ENCODE measurements at places on chromosomes 3 and 15.
A peak's percentile ranks its signal among the peaks of the same experiment; 100 is the strongest.

GRCh38 chr3:14223595-14223994 lies 45.0 kb downstream of the LSM3 start:
- DNase-seq, result no peak

- no peak for DNase-seq
Measured at GRCh38 chr15:85367741-85368140, 12.7 kb upstream of the AKAP13 start.

GRCh38 chr3:115099134-115099985 lies 47.7 kb downstream of the ZBTB20 start:
- no peak for DNase-seq

DNA sequence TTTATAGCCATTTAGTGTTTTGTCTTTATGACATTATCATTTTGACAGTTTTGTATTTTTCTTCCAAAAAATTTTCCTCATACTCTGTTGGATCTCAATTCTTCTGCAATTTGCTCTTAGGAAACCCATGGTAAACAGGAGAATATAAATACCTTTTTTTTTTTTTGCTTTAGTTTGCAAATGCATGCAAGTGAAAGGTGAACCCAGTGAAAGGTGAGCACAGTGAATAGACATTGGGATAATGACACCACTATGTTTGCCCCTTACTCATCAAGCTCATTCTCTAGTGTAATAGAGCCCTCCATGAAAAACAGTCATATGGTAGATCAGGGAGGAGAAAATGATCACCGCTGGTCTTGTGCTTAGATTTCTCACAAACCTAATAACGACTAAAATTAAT lies 59.0 kb upstream of the TRPC1 start:
- no peak for DNase-seq

GRCh38 chr3:120425572-120426250 lies 25.1 kb downstream of the FSTL1 start:
- peak; percentile 96 for DNase-seq

DNA sequence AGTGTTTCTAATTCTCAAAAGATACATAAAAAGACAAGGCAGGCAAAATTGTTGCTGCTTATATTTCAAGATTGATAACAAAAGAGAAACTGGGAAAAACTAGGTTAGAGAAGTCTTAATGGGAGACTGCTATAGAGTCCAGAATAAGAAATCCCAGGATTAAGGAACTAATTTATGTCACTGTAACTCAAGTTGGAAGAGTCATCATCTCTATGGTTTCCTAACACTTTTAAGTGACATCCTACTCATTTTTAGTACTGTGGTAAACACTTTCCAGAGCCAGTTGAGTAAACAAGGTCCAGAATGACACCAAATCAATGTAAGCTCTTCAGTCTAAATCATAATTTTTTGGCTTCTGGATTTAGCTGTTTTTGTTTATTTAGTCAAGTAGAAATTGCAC lies 8.0 kb downstream of the CLDN16 start:
- DNase-seq, result no peak

DNA sequence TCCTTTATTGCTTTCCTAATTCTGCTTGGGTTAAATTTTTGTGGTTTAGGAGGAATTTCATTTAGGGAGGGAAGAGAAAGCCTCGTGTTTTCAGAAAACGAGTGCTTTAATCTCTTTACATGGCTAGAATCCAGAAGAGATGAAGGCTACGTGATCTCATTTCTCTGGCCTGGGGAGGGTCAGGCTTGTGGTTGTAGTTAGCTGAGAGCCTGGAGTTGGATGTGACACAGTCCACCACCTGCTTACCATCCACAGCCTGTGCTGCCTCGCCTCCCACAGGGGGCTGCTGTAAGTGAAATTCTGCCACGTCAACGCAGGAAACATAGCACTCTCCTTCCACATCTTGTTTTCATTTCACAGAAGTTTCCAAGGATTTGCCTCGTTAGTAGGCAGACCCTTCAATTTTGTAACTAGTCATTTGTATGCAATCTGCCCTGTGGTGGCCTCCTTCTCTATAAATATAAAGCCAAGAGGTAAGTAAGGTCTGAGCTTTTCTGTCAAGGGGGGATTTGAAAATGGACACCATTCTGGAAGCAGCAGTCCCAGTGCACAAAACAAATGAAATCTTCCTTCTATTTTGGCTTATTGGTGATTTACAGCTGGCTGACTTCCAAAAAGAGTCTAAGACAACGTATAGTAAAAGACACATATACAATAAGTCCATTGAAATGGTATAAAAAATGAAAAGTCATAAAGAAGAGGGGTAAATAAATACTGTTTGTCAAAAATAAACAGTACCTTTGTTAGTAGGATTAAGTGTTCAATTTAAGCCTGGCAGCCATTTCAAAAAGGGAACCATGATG lies 3.4 kb downstream of the GXYLT2 start:
- peak; percentile 99 for DNase-seq

DNA sequence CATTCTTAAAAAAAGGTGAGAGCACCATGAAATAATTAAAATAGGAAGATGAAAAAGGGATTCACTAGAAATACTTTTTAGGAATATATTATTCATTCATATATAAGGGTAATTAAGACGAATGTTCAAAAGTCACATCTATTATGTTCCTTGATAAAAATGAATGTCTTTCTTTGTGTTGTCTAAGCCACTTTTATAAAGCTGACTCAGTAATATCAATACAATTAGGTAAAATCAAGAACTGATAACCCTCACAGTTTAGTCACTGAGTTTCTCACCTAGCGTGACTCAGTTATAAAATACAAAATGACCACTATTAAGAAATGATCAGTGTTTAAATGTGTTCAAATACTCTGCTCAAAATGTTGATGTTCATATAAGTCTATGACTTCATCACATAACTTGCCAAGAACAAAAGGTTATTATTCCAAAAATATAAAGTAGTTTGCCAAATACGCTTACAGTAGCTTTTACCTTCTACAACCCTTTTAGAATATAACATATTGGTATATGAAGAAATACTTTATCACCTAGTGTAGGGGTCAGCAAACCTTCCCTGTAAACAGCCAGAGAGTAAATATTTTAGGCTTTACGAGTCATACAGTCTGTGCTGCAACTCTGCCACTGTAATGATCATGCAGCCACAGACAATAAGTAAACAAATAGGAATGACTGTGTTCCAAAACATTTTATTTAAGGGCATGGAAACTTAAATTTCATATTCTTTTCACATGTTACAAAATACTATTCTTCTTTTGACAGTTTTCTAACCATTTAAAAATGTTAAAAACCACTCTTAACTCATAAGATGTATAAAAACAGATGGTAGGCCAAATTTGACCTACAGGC lies 369.8 kb downstream of the TBC1D5 start:
- DNase-seq, result peak; percentile 28

- DNase-seq, result no peak
Measured at GRCh38 chr15:65912235-65912634, 42.9 kb downstream of the RAB11A start.

DNA sequence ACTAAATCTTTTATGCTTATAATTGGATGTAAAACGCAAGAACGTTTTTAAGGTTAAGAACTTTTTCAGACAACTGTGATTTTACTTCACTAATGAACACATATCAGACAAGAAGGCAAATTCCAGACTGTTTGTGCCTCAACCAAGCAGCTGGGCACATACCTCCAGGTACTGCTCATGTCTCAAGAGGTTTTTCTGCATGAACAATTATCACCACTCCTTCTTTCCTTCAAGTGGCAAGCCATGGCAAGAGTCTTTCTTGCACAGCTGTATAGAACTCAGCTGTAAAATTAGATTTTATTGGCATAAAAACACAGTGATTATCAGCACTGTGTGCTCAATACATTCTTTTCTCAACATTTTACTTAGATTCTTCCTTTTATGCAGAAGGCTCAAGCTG lies 64.3 kb downstream of the FNDC3B start:
- DNase-seq, result peak; percentile 64

GRCh38 chr3:193620057-193620456 lies 27.0 kb downstream of the OPA1 start:
- no peak for DNase-seq

DNA sequence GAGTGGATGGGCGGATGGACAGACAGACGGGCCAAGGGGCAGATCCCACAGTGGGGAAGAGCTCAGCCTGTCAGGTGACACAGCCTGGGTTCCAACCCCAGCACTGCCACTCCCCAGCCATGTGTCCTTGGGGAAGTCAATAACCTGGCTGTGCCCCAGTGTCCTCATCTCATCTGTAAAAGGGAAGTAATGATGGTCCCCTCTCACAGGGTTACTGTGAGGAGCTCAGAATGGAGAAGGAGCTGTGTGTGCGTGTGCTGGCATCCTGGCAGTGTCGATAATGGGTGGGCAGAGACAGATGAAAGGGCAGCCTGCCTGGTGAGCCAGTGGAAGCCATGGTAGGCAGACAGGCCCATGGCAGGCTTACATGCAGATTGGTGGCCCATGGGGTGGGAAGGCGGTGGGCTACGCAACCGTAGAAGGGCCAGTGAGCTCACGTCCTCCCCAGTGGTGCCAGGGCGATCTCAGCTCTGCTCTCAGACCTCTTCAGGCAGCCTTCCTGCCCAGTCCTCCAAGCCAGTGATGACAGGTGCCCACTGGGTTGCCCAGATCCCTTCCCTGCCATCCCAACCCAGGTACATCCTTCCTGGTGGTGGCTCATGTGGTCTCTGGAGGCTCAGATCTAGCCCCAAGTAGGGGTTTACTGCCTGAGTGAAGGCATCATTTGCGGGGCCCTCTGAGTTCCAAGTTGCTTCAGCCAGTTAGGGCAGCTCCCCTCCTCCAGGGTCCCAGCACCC lies 2.3 kb upstream of the DNAJB8 start:
- no peak for DNase-seq

- DNase-seq, result no peak
Measured at GRCh38 chr15:39453620-39454019, 127.3 kb upstream of the THBS1 start.

GRCh38 chr3:172536505-172536904 lies 13.3 kb upstream of the TNFSF10 start:
- no peak for DNase-seq

GRCh38 chr3:130457671-130458070 lies 59.3 kb upstream of the COL6A6 start:
- DNase-seq, result peak; percentile 58

DNA sequence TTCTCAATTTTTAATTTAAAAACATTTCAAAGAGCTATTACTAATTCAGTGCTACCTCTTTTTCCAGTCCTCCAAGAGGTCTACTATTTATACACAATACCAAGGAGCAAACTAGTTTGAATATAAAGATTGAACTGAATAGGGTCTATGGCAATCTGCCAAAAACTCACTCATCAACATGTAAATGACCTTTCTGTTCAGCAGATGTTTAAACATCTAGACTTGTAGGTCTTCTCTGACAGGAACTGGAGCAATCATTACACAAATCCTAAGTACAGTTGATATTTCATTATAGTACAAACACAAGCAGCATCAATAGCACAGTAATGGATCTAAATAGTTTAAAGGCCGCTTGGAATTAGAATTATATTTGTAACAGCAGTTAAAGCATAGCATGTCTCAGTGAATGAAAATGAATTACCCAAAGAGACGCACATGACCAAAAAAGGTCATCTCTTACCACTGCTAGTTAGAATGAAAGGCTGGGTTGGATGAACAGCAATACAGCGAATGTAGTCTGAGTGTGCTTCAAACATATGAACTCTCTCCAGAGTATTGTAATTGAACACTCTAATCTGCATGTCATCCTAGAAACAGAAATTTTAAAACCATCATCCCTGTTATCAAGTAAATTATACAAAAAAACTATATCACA lies 10.7 kb downstream of the COPB2 start:
- peak; percentile 3 for DNase-seq

- DNase-seq, result no peak
Measured at GRCh38 chr3:194890091-194890490, 204.4 kb downstream of the FAM43A start.

Data from fibroblast of skin of right quadriceps (primary cell).